ENCODE measurements at places on chromosomes 6 and 20. TPM values are rescaled to one million over a fixed set of nuclear protein-coding genes. Genes with fewer than 3 reads are reported as not detected.

Gene SEL1L2
- not detected for total RNA-seq

Gene DEFB132
- total RNA-seq = not detected

DNA sequence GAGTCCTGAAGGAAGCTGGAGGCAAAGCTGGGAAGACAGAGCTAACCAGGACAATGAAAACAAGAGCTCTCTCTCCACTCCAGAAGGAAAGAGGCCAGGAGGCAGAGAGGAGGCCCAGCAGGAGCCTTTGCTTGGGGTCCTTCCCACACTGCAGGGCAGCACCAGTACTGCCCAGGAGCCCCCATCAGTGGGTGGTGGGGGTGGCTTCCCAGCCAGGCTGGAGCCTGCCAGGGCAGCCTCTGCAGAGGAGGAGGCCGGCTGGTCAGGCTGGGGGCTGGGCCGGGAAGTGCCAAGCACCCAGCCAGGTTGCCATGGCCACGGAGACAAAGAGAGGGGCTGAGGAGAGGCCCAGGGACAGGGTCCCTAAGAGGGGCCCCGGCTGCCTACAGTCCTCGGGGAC lies 33.4 kb downstream of the PREX1 start:
- H3K4me1 ChIP-seq = peaks cover 10% of the 10 kb centered on the region
- DNase-seq = peak; percentile 33
- no peak overlapping the region for H3K4me3 ChIP-seq
- no peaks in the 10 kb centered on the region for H3K36me3 ChIP-seq

DNA sequence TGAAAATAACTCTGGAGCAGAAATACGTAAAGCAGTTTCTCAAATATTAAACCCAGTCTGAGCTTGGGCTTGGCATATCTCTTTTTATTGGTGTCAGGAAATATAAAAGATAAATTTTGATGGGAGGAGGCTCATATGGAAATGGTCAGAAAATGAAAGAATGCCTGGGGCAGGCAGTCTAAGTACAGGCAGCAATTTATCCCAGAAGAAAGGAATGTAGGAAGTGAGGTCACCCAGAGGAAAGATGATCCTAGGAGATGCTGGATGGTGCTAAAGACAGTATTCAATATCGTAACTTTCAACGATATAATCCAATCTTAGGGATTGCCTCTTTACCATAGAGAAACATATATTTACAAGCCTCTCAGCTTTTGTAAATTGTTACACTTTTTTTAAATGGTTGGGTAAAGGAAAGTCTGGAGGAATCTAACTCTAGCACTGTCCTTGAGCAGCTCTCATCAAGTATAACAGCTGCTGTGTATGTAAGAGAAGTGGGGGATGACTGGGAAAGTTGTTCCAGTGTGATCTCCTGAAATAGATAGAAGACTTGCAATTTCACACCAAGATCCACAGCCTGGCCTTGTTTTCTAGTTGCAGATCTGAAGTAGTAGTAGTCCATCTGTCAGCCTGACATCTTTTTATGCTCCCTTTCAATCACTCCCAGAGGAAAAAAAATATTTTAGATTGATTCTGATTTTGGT lies 256.9 kb upstream of the SASH1 start:
- no peak overlapping the region for H3K27ac ChIP-seq
- H3K4me3 ChIP-seq = no peak overlapping the region
- no peak for DNase-seq
- no peaks in the 10 kb centered on the region for H3K4me1 ChIP-seq

All from Peyer's patch (tissue), 4 donors.